NCI-H2029 treated with DMSO at 0.1 percent for 48 hours (cell line): ENCODE measurements at places on chromosomes 1 and 21.

DNA sequence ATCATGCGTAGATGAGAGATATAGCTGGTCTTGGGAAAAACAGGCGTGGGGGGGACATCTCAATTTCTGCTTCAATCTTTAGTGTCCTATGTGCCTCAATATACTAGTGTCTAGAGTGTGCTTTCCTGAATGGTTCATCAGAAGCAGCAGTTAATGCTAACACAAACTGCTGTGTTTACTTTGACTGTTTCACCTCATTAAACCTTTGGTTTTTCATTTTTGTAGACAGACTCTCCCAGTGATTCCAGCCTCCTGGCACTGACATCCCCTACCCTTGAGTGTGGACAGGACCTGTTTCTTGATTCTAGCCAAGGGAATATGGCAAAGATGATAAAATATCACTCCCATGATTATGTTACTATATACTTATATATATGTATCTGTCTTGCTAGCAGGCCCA is 37.6 kb downstream of the ZYG11A start:
- peak; percentile 16 for DNase-seq

DNA sequence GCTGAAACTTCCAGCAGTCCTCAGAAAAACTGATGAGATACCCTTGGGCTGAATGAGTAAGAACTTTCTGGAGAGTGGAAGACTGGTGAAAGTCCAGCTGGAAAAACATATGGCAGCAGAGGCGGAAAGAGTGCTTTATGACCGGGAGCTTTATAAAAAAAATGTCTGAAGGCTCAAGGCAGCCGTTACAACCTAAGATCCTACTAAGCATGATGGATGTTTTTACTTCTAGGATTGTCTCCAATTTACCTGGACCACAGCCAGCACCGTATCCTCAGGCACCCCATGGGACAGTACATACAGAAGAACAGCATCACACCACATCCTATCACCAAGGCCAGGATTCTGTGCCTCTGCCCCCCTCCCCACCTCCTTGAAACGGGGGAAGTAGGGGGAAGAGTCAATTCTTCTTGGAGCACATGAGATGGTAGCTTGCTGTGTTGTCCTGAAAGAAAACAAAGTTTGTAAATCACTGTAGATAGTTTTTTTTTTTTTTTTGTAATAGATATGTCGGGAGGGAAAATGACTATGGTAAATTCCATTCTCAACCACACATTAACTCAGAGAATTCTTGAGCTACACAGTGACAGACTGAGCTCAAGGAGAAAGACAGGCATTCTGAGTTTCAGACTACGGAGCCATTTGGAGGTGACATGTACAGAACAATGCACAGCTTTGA is 11.8 kb upstream of the IRF2BP2 start:
- DNase-seq = no peak

DNA sequence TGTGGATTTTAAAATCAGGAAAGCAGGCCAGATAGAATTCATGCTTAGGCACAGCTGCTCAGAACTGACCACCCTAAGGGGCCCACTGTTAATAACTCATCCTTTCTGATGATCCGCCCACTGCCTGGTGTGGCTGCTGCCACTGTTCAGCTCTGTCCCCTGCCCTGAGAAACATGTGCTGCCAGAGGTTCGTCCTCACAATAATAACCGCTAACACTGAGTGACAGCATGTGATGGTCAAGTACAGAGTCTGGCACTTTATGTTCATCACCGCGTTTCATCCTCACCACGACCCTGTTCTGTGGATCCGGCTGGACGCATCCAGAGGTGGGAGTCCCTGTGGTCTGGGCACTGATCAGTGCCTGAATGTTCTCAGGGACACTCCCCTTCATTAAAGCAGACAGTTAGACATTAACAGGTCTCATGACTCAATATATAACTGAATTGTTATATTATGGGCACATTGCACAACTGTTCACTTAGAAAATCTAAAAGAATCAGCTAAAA is 108.6 kb downstream of the SIM2 start:
- DNase-seq = no peak

- DNase-seq = no peak
These were observed 134.4 kb downstream of the LRRC7 start for GRCh38 chr1:69702085-69702484.

DNA sequence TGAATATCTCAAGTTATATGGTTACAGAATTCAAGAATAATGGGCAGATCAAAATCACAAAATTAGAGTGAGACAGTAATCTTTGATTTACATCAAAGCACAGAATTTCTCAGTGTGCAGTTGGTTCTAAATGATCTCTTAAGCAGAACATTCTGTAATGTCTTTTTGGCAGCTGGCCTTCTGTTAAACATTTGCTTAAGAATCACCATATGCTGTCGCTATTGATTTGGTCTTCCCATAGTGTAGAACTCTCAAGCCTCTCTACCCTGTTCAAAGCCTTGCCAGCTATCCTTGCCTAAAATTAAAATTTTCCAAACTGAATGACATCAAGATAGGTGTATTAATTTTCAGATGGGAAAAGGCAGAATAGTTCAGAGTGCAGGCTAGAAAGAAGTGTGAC is 38.9 kb upstream of the ERO1B start:
- DNase-seq = no peak
